A549 (cell line): ENCODE measurements at places on chromosomes 2 and 18.

DNA sequence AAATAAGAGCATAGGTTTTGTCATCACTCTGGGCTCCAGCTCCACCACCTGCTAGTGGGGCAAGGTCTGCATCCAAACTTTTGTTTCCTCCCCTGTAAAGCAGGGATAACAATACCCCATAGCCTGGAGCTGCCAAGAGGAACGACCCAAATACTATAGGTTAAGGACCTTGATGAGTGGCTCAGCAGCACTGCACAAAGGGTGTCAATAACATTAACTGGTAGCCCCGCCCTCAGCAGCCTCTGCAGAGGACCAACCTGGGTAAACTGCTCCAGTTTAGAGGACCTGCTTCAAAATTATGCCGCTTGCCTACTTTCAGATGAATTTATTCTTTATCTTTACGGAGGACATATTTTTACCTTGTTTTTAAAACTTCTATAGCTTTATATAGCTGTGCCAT is 65.8 kb upstream of the RIOK3 start:
- no peak for DNase-seq

DNA sequence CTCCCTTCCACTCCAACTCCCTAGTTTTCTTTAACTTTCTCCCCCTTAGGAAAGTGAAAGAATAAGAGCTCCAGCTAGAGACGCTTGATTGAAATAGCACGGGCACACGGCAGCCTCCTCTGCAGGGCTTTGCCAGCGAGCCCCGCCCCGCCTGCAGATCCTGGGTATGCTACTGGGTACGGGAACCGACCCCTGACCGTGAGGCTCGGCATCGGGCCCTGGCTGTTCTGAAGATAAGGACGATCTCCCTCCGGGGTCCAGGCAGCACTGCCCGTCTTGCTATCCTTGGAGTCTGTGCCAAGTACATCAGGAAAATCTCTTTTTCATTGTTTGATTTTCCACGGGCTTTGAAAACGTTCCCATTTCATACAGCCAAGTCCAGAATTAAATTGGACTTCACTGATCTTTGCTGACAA is 284.5 kb downstream of the MTX2 start:
- peak; percentile 75 for DNase-seq

DNA sequence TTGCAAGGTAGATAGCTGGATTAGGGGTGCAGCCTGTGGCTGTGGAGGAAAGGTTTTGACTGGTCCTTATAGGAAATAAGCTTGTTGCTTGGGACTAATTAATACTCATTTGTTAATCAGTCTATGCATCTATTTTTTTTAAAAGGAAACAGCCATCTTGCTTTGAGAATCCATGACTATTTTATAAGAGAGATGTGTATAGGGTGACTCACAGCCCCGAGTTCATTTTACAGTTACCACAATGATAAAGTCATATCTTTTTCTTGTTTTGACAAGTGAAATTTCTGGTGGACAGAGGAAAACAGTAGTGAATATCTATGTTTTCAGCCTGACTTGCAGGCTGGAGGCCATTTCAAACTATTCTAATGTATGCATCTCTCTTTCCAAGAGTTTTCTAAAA is 193.5 kb upstream of the CCDC68 start:
- DNase-seq = no peak

GRCh38 chr2:200483729-200484198 is 26.1 kb downstream of the KCTD18 start:
- peak; percentile 29 for DNase-seq

- no peak for DNase-seq
Observed at GRCh38 chr18:35826477-35826876, 146.0 kb upstream of the RMP24 start.

DNA sequence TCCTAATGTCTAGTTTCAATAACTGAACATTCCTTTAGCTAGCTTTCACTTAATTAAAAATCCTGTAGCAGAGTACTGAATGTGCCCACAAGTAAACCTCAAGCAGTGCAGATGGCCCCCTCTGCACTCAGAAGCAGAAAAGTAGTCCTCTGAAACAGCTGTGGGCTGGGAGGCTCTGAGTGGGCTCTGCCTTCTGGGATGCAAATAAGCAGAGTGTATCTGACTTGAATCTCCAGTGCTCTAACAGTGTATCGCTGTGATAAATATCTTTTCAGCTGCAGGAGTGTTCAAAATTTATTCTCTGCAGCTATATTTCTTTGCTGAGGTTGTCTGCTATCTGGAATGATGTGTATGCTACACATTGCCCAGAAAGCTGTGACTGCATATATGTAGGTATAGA is 44.8 kb upstream of the SYT4 start:
- no peak for DNase-seq

GRCh38 chr18:47906408-47906807 is 24.1 kb downstream of the SMAD2 start:
- no peak for DNase-seq

DNA sequence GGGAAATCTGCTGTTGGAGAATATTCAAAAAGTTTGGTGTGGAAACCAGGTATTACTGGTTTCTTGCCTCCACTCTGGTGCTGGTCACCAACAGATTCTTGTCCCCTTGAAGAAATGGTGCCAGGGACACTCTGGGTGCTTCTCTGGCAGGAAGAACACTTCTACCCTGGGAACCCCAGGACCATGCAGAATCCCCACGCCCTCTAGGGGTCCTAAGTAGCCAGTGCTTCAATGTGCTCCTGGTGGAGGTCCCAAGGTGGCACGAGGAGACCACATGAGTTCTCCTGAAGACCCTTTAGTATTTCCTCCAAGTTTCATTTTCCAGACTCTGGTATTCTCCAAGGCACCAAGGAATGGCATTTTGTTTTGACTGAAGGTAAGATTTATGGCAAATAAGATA is 380.6 kb downstream of the TSN start:
- DNase-seq = peak; percentile 33

GRCh38 chr2:205767617-205768016 is 85.3 kb downstream of the NRP2 start:
- DNase-seq = no peak

DNA sequence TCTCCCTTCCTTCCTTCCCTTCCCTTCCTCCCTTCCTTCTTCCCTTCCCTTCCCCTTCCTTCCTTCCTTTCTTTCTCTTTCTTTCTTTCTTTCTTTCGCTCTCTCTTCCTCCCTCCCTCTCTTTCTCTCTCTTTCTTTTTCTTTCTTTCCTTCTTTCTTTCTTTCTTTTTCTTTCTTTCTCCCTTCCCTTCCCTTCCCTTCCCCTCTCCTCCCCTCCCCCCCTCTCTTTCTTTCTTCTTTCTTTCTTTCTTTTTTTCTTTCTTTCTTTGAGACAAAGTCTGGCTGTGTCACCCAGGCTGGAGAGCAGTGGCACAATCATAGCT is 34.8 kb downstream of the GATA6 start:
- DNase-seq = no peak

DNA sequence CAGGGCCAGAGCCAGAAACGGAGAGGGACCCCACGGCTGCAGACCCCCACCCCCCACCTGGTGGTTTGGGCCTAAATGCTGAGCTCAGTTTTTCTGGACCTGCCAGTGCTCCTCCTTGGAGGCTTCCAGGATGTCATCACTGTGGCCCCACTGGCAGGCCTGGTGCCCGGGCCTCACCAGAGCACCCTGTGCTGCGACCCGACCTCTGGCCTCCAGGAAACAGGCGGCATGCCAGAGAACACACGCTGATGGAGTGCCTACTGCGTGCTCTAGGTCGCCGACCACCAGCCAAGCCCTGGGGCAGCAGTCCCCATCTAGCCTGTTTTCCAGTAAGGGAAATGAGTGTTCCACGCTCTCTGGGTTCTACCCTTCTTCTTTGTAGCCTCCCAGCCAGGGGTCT is 33.8 kb downstream of the HS6ST1 start:
- DNase-seq = no peak

- DNase-seq = no peak
Observed at GRCh38 chr18:8004792-8005191, 437.7 kb downstream of the PTPRM start.

- DNase-seq = no peak
Observed at GRCh38 chr2:3585261-3586109, 9.4 kb upstream of the COLEC11 start.

GRCh38 chr2:165197346-165197745 is 6.5 kb downstream of the SCN3A start:
- no peak for DNase-seq
